ENCODE measurements at places on chromosomes 1 and 21. TPM values are rescaled to one million over a fixed set of nuclear protein-coding genes. Genes with fewer than 3 reads are reported as not detected.

The AMY1C gene
- not detected for total RNA-seq

The SLC16A4 gene
- 30.8 TPM for total RNA-seq

The KRTAP7-1 gene
- total RNA-seq, result not detected

The BARHL2 gene
- not detected for total RNA-seq

The PYHIN1 gene
- total RNA-seq, result not detected

The CFAP141 gene
- not detected for total RNA-seq

The KCNK2 gene
- not detected for total RNA-seq

The FCAMR gene
- not detected for total RNA-seq

The FMO1 gene
- not detected for total RNA-seq

The CEP85 gene
- 12.3 TPM for total RNA-seq

The S100A10 gene
- 2,535 TPM for total RNA-seq

The HPDL gene
- 2.7 TPM for total RNA-seq

The PGBD5 gene
- total RNA-seq, result 0.36 TPM

The KIF17 gene
- 1.8 TPM for total RNA-seq

The KRTAP12-2 gene
- total RNA-seq, result not detected

The RHCE gene
- total RNA-seq, result not detected

The FAM163A gene
- not detected for total RNA-seq

The CRTC2 gene
- 38.1 TPM for total RNA-seq

The CD52 gene
- total RNA-seq, result not detected

The MROH9 gene
- not detected for total RNA-seq

The NBPF4 gene
- 0.07 TPM for total RNA-seq

The LCE3D gene
- 4.0 TPM for total RNA-seq

The LENEP gene
- total RNA-seq, result not detected

Data from A549 treated with dexamethasone at 1 μM for 4 hours (cell line).